Ecto neural progenitor cell (in vitro differentiated cells): ENCODE measurements at places on chromosomes 3 and 15.

GRCh38 chr3:81788044-81788443 lies 26.6 kb upstream of the GBE1 start:
- no peak for DNase-seq

DNA sequence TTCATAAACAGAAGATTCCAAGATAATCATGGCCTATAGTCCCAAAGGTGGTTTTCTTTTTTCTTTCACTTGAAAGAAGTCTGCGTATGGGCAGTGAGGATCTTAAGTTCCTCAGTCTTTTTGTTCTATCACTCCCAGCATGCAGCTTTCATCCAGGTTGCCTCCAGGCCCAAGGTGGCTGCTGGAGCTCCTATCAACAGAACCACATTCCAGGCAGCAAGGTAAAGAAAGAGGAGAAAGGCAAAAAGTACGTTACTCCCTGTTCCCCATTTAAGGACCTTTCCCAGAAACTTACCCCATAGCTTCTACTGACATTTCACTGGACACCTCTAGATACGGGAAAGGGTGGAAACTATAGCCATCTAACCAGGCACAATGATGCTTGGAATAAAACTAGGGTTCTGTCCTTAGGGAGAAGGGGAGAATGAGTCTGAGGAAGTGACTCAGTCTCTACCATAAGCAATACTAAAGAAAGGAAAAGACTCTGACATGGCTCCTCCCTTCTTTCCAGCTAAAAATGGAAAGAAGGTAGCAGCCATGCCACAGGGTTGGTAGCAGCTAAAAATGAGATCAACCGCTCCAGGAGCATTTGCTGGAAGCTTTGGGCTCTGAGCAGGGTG lies 313.9 kb upstream of the NR2E3 start:
- no peak for DNase-seq

DNA sequence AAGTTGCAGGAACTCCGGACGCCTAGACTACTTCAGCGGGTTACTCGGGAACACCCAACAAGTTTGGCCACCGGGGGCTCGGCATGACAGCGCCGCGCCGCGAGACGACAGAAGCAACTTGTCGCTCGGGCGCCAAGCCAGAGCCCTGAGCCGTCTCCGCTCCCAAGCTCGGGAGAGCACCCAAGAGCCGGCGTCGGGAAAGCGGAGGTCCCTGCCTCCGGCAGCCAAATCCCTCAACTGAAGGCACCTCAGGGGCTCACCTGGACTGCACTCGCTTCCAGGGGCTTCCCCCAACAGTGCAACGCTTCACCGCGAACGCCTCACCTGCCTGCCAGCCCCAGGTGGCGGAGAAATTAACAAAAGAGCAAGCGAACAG lies 640 bp downstream of the MB21D2 start:
- DNase-seq: no peak

DNA sequence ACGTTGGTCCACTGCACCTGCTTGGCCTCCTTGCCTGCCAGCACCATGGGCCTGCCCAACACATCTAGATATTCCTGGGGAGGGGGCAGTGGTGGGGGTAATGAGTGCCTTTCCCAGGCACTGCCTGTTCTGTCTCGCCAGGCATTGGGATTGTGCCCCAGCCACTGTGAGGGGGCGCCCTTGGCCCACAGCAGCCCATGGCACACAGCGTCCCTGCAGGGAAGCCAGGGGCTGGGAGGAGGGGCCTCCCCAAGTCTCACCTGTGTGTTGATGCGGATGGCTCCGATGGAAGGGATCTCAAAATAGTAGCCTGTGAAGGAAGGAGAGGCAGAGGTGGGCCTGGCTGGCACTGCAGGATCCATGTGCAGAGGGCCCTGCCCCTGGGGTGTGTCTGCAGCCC lies 18.7 kb upstream of the TMEM115 start:
- no peak for DNase-seq

GRCh38 chr15:88454236-88454635 lies 13.0 kb downstream of the MRPL46 start:
- DNase-seq: no peak
